ENCODE measurements at places on chromosomes 7 and 10. TPM values are rescaled to one million over a fixed set of nuclear protein-coding genes. Genes with fewer than 3 reads are reported as not detected.

The CFAP46 gene
- total RNA-seq: 0.36 TPM

GRCh38 chr10:23310404-23310803 is 34.2 kb downstream of the C10orf67 start:
- no peak overlapping the region for H3K4me3 ChIP-seq
- no peaks in the 10 kb centered on the region for H3K36me3 ChIP-seq
- H3K27ac ChIP-seq: no peak overlapping the region
- no peak for DNase-seq
- H3K27me3 ChIP-seq: no peaks in the 10 kb centered on the region
- H3K4me1 ChIP-seq: no peaks in the 10 kb centered on the region

- no peak for DNase-seq
- H3K4me3 ChIP-seq: no peak overlapping the region
- no peaks in the 10 kb centered on the region for H3K36me3 ChIP-seq
- H3K4me1 ChIP-seq: no peaks in the 10 kb centered on the region
These were observed 854.2 kb upstream of the AUTS2 start for GRCh38 chr7:68744036-68744435.

DNA sequence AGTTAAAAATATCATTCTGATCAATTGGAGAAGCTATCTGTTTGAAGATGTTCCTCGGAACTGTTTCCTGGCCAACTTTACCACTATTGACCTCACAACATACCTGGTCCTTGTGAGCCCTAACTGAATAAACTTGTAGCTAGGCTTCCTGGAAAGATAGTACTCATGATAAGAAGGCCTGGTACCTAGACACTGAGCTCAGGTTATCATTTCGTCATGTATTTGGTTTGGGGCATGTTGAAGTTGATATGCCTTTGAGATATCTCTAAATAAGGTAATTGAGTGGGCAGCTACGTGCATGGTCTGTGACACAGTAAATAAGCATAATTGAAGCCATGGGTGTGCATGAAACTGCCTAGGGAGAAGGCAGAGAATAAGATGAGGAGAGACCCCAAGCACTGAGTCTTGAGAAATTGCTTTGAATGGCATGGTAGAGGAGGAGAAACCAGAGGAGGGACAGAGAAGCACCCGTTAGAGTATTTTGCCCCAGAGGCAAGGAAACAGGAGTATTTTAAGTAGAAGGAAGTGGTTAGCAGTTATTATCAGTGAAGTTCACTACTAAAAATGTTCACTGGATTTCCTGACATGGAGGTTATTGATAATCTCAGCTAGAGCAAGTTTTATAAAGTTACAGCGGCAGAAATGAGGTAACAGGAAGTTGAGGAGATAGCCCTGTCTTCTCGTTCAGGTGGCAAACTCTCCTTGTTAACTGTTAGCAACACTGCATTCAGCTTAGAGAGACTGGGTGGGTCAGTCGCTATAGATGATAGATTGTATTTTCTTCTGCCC is 55.6 kb downstream of the CC2D2B start:
- no peak overlapping the region for H3K27ac ChIP-seq
- no peaks in the 10 kb centered on the region for H3K27me3 ChIP-seq
- no peak for DNase-seq
- H3K36me3 ChIP-seq: no peaks in the 10 kb centered on the region
- H3K4me1 ChIP-seq: no peaks in the 10 kb centered on the region

DNA sequence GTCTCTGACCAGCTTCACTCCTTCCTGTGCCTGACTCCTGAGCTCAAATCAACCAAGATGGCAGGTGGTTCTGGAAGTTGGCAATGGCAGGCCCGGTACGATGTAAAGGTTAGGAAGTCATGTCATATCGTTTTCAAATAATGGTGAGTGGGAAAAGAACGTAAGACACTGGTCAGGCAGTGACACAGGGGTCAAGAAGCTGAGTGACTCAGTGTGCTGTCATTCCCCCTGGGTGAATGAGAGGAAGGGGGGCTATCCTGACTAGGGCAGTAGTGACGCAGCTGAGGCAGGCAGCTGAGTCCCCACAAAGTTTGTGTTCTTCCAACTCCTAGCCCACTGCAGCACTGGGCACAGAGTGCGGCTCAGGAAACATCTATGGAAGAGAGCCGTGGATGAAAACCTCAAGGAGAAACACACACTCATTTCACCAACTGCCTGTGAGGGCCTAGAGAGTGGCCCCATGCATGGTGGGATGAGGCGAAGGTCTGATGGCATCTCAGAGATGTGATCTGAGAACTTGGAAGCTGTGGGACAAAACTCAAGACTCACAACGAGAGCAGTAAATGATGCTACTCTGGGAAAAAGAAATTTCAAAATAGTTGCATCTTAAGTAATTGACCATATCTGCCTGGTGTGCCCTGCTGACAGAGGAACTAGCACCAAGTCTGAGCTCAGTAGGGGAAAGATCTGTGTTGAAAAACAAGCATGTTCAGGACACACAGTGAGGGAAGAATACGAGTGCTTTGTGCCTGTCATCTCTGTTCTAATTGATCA is 23.2 kb downstream of the CREB3L2 start:
- no peak overlapping the region for H3K4me3 ChIP-seq
- H3K27ac ChIP-seq: peak overlapping the region; percentile 81
- no peaks in the 10 kb centered on the region for H3K27me3 ChIP-seq
